ENCODE measurements at places on chromosomes 3 and 15.
A peak's percentile ranks its signal among the peaks of the same experiment; 100 is the strongest.

- DNase-seq, result no peak
Observed at GRCh38 chr3:105284876-105285275, 81.8 kb upstream of the ALCAM start.

DNA sequence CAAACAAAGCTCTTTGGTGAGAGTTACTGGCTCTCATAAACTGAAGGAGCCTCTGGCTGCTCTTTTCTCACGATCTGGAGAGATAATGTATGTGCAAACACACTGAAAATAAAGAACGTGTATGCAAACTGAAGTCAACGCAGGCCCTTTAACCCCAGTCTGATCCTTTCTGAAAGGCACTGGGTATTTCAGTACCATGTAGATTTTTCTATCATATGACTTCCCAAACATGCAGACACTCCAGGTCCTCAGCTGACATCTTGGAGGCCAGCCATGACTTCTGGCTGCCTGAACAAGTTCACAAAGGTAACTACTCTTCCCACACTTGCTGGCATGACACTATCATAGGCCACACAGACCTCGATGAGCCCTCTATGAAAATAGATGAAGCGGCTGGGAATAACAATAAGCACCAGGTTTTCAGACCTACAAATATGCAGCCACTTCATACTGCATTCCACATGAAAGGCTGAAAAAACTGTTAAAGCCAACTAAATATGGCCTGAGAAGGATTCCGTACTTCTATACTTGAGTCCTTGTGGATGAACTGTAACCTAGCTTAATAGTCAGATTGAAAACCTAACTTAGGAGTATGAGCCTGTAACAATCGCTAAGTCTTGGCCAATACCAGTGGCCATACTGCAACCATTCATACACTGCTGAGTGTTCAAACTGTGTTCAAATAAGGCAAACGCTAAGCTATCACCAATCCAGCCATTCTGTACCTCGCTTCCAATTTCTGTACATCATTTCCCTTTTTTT, 121.3 kb downstream of the THRB start:
- no peak for DNase-seq

DNA sequence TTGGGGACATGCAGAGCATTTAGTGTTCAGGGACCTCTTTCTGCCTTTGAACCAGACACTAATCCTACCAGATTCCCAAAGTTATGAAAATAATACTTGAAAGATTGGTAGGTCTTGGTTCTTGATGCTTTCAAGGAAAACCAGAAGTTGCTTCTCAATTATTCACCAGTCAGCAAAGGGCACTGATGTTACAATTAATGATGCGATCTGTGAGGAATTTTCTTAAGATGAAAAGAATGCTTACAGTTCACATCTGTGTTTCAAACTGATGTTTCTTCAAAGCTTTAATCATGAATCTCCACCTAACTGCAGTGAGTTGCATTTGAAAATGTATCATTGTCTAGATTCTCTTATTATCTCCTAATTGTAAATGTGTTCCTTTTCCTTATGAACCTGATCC, 161.0 kb downstream of the NAALADL2 start:
- no peak for DNase-seq

DNA sequence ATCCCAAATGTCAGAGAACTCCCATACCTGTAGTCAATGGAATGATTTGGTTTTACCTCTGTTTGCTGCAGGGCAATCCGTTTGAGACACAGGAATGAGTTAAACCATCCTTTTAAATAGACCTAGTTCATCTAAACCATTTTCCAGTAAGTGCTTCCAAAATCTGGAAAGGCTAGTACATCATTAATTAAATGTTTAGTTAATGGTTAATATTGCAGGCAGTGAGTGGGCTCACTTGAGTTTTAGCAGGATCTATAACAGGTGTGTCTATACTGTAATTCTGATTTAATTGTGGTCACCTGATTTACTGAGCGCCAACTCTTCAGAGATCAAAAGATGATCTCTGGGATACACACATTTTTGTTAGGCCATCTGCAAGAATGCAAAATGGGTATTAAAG, 353.9 kb upstream of the ROPN1 start:
- no peak for DNase-seq

DNA sequence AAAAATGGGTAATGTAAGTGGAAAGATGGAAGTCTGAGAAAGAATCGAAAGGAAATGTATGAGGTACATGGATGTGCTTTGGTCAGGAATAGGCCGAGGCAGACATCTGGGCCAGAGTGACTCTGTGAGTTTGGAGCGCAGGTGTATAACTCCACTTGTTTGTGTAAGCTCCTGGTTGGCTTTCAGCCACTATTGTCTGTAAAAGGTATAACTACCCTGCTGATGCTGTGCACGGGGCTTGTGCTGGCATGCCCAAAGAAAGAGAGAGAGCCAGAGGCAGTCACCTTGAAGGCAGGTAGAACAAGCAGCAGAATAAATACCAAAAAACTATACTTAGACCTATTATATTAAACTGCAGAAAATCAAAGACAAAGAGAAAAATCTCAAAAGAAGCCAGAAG, 32.7 kb upstream of the CD96 start:
- DNase-seq, result no peak

DNA sequence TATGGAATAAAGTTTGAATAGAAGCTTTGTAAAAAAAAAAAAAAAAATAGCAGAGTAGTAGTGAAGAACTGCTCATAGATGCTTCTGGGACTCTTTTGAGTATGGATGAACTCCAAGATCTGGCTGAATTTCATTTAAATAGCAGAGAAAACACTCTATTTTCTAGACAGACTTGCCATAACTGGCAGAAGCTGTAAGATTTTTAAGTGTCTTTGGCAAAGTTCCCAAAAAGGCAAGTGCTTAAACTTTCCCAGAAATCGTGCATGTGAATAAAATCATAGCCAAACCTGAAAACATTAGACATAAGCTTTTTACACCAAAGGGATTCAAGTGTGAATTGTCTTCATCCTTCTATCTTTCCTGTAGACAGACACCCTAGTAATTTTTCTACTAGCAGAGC, 110.3 kb upstream of the MITF start:
- DNase-seq, result no peak

DNA sequence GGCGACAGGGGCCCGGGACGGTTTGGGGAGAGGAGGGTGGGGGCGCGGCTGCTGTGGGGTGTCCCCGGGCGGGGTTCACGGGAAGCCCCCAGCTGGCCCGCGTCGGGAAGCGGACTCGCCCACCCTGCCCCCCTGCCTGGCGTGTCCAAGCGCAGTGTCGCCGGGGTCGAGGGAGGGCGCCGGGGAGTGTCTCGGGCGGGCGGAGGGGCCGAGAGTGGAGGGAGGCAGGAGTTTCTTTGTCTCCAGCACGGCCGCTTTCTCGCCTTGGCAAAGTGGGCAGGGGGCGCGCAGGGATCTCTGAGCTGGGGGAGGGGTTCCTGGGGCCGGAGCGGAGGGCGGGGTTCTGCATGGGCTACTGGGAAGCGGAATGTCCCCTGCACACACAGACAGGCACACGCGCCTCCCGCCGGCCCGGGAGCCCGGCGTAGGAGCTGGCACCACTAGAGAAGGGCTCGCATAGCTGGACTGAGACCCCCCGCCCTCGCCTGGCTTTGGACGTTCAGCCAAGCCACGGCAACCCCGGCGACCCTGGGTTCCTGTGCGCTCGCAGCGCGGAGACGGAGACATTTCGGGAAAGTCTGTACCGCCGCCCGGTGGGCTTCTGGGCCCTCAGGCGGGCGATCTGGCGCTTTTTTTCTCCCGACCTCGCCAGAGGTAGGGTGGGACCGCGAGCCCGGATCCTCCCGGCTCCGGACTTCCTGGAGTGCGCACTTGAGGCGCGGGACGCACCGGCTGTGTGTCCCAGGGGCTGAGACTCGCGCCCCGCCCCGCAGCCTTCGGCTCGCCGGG, 822 bp downstream of the ST8SIA2 start:
- DNase-seq, result no peak

- no peak for DNase-seq
Observed at GRCh38 chr3:160981217-160981938, 123.8 kb downstream of the B3GALNT1 start.

GRCh38 chr3:123833398-123833785, 50.7 kb downstream of the MYLK start:
- DNase-seq, result no peak

- no peak for DNase-seq
Observed at GRCh38 chr3:117531078-117531767, 821.6 kb downstream of the TUSC7 start.

- DNase-seq, result no peak
Observed at GRCh38 chr15:38050529-38051448, 116.3 kb downstream of the TMCO5A start.

DNA sequence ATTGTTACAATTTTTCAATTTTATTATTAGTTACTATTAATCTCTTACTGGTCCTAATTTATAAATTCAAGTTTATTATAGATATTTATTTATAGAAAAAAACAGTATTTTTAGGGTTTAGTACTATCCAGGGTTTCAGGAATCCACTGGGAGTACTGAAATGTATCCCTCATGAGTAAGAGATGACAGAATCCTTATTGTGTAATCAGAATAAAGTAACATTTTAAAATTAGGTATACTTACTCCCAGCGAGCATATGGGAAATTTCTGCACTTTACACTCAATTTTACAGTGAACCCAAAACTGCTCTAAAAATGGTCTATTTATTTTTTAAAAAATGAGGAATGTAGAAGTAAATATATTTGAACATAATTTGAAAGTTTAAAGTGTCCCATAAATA, 202.7 kb downstream of the CGGBP1 start:
- DNase-seq, result no peak

DNA sequence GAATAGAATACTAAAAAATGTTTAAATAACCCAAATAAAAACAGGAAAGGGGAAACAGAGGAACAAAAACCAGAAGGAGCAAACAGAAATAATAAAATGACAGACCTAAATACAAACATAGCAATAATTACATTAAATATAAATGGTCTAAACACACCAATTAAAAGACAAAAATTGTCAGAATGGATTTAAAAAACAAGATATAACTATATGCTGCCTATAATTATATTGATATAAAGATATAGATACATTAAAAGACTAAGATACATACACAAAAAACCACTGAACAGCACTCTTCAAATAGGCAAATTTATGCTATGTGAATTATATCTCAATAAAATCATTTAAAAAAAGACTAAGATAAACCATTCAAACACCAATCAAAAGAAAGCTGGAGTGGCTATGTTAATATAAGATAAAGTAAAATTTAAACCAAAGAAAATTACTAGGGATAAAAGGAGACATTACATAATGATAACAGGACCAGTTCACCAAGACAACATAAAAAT, 168.9 kb downstream of the SMAD6 start:
- DNase-seq, result no peak

DNA sequence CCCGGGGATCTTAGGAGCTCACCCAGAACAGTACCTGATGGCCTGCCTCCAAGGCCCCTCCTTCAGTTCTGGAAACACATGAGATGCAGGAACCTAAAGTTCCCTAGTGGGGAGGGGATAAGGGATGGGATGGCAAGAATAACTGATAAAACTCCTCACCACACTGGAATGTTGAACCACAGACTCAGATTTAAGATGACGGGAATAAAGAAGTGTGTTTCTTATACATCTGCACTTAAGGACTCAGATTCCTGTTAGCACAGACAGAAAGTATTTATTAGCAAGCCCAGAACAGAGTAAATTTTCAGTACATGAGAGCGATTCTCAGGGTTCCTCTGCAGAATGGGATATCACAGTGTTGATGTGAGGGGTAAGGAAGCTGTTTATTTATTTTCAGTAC, 245.2 kb downstream of the TLE3 start:
- DNase-seq, result no peak

- DNase-seq, result no peak
Observed at GRCh38 chr15:82551646-82552247, 11.5 kb upstream of the RPS17 start.

DNA sequence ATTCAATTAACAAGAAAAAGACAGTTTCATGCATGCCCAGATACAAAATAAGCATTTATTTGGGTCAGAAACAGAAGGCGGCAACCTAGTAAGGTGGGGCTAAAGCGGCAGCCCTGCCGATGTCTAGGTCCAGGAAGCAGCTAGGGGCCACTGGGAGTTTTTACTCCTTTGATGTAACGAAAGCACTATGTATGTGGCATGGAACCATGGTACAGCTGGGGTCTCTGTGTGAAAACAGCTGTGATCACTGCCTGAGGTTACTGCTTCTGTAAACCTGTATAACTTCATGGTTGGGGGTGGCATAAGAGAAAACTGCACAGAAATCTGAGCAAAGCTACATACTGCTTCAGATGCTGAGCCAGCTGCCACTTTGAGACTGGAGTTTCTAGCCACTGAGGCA, 119.5 kb downstream of the ZNF280D start:
- DNase-seq, result no peak

DNA sequence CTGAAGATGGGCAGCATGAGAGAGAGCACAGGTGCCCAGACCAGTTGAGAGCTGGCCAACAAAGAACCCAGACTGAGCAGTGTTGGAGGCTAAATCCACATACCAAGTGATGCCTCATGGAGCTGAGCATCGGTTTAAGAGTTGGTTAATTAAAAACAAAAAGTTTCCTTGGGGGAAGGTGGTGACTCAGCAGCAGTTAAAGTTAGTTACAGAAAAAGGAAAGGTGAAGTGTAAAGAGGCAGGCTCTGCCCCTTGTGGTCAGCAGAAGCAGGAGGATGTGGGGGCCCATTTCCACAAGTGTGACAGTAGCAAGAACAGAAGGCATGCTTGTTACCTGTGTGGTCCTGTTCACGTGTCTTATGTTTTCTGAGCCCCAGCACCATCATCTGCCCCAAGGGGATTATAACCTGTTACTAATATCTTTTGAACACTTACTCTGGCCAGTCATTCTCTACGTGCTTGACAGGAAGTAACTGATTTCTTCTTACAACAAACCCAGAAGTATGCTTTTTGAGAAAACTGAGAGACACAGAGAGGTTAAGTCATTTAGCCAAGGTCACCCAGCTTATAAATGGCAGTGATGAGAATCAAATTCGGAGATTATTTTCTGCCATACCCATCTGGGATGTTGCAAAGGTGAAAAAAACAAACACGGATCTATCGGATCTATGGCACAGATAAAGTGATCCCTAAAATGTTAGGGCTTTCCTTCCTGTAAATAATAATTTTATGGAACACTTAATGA, 91.0 kb downstream of the EPHB1 start:
- peak; percentile 34 for DNase-seq

DNA sequence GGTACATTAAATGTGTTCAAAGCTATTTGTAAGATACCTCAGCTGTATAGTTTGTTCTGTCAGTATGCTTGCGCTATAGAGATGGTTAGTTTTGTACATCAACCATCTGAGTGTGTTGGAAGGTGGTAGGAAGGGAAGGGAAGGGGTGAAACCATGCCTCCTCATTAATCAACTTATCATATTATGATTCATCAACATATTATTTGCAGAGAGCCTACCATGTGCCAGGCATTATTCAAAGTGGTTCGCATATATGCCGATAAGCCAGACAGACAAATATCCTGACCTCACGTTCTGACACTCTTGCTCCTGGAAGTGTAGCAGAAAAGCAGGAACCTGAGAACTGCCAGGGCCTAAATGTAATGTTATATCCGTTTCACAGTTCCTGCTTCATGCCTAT, 248.1 kb upstream of the NR2E3 start:
- DNase-seq, result no peak

DNA sequence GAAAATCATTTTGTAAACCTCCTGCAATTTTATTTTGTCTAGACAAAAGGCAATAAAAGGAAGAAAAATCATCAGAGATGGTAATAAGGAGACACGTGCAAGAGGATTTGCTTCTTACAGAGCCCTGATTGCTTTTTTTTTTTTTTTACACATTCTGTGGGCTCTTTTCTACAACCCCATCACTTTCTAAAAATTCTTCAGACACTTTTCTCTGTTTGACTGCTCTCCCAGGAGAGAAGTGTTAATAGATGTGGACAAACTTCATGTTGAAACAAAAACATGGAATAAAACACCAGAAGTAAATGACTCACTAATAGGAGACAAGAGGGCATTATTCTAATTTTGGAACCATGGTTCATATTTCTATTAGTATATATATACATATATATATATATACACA, 114.4 kb upstream of the TPRG1 start:
- DNase-seq, result no peak

All from SW480 (cell line).